ENCODE measurements at places on chromosomes 6 and 20. TPM values are rescaled to one million over a fixed set of nuclear protein-coding genes. Genes with fewer than 3 reads are reported as not detected.

Gene CLPSL1
- total RNA-seq = not detected

Gene MYLK2
- total RNA-seq = 0.10 TPM

Gene LTA
- not detected for total RNA-seq

Gene TNF
- total RNA-seq = 0.35 TPM

DNA sequence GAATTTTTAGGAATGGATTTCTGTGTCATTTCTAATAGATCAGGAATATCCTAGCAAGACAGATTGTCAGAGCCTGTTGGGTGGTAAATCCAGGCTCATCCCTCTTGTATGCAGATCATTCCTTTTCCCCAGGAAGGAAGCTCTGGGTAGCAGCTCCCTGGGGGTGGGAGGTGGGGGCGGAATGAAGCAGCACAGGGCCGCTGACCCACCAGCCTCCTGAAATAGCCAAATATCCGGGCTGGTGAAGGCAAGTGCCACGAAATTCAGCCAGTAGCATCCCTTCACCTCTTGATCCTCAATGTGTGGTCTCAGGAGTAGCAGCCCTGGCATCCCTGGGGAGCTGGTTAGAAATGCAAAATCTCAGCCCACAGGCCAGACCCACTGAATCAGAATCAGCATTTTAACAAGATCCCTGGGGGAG lies 256.9 kb downstream of the LRFN2 start:
- DNase-seq = no peak

GRCh38 chr20:34815636-34816035 lies 9.8 kb downstream of the NCOA6 start:
- no peak for DNase-seq

DNA sequence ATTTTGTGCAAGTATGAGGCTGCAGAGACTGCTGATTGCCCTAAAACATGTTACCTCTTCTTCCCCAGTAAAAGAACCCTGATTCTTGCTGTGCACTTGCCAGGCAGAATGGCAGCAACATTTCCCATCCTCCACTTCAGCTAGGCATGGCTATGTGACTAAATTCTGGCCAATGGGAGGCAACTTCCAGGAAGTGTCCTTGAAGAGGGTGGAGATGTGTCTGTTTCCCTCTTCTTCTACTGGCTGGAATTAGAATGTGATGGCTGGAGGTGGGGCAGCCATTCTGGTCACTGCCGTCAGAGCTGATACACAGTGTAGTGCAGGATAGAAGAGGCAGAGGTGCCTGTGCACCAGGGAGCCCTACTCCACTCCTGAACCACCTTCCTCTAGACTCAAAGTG lies 64.6 kb downstream of the CDH26 start:
- DNase-seq = no peak

DNA sequence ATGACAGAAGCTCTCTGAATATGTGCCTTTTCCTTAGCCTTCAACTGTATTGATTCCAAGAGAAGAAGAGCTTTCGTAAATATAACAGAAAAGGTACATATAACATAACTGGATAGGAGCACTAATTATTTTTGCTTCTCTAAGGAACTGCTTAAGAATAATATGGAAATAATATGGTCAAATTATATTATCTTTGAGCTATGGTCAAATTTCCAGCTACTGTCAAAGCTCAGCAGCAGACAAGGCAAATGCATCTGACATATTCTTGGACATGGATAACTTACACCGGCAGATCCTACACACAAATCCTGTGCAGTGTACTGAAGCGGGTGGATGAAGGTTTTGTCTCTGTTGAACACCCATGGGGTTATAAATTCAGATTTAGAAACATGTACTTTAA lies 150.6 kb downstream of the HIVEP2 start:
- no peak for DNase-seq

GRCh38 chr6:14987490-14987889 lies 258.4 kb upstream of the JARID2 start:
- no peak for DNase-seq

GRCh38 chr6:113664909-113665308 lies 192.2 kb upstream of the MARCKS start:
- no peak for DNase-seq

DNA sequence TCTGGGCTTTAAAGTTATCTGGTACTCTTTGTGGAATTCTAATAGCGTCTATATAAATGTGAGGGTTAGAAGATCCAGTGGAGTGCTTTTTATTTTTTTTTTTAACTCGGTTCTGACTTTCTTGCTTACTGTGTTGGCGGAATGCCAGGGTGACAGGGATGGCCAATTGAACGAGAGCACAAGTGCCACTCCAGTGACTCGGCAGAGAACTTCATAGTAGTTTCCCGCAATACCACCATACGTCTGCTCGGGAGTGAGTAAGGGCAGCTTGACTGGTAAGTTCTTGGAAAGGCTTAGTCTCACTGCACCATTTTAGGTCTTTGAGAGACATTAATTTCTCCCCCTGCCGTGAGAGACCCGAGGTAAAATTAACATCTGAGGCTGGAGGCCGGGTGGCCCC lies 49.4 kb upstream of the TULP1 start:
- DNase-seq = no peak

DNA sequence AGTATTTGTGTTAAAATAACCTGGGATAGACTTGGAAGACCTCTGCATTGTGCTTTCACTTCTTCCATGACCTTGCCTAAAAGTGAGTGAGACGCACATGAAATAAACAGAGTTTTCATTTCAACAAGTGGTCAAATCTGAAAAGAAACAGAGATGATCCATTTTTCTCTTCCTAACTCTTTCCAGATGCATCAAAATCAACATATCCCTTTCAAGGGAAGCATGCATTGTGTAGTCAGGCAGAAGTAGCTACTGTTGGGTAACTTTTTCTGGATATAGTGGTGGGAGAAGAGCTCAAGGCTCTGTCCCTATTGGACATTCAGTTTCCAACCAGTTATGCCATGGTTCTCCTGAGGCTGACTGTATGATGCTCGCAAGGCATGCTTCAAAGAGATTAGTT lies 233.0 kb upstream of the JAG1 start:
- DNase-seq = no peak

DNA sequence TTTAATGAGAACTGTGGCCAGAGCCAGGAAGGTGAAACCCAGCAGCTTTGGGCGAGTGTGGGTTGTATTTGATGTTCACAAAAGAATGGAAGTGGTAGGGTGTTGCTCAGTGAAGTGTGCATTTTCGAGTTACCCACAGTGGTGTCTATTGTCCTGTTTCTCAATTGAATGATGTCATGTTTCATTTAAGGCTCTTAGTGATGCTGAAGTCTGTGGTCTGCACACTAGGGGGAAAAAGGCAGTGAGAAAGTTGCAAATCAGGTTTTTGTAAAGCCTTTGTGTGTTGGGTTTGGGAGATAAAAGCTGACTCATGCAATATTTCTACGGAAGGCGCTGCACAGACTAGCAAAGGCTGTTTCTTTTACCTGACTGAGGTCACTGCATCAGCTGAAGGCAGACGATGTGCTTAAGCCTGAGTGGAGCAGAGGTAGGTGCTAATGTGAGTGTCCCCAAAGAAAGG lies 121.1 kb downstream of the PLEKHG1 start:
- no peak for DNase-seq

DNA sequence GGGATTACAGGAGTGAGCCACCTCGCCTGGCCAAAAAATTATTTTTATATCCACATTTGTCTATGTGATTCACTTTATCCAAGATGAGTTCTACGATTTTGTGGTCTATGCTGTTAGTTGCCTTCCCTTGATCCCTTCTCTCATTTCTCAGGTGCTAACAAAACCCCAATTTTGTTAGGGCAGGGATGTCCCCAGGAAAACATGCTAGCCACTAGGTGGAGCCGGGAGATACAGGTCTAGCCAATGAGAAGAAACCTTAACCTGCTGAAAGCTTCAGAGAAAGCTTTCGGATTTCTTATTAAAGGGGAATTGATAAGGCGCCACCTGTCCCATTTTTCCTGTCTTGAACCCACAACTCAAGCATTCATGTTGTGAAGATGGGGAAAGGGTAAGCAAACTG lies 167.4 kb upstream of the OLIG3 start:
- DNase-seq = no peak

DNA sequence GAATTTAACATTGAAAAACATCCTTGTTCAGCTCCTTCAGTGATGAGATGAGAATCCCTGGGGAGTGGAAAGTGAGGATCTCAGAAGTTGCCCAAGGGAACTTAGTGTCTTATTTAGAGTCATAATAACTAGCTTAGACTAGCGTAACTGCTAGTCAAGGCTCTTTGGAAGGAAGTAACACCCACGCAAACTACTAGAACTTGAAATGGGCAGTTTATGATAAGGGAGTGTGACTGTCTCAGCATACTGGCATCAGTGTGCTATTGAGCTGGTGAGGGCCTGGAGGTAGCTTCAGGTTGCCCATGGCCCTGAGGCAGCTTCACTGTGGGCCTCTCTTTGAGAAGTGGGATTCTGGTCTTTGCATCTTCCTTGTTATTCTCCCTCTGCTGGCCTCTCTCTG lies 40.1 kb downstream of the SLX4IP start:
- no peak for DNase-seq

GRCh38 chr6:81772741-81773140 lies 20.3 kb upstream of the TENT5A start:
- DNase-seq = no peak

DNA sequence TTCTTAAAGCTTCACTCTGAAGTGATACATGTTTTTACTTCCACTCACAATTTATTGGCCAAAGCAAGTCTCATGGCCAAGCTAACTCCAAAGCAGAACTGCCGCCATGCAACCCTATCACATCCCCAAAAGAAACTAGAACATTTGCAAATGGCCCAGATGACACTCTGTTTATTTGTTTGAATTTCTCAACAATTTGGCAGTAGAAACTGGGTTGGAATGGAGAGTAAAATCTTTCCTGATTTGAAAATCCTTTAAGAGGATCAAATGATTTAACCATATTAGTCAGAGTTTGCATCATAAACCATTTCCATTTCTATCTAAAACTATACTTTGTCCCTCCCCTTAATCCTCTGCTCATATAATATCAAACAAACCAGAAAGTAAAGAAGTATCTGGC lies 39.1 kb upstream of the E2F3 start:
- DNase-seq = no peak

- no peak for DNase-seq
These were observed 16.4 kb upstream of the CFAP206 start for GRCh38 chr6:87391334-87391733.

DNA sequence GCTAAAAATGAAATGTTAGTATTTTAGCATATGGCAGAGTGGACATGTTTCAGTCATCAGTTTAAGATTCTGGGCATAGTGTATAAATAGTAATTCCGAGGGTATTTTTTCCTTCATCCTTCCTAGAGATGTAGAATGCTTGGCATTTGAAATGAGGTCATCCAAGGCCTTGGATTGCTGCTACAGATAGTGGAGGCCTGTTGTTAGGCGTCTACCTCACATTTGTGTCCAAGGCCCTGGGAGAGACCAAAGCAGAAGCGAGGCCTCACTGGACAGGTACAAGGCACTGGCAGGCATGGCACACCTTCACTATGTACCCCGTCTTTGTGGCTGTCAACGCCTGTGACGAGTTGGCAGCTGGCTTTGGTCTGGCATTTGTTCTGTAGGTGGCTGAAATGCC lies 58.0 kb downstream of the DTD1 start:
- DNase-seq = no peak

GRCh38 chr6:1786455-1787453 lies 177.0 kb downstream of the FOXC1 start:
- no peak for DNase-seq

Measured in left ventricle myocardium superior (tissue), 1 donor.